ENCODE measurements at places on chromosomes 1 and 21.
A peak's percentile ranks its signal among the peaks of the same experiment; 100 is the strongest.

DNA sequence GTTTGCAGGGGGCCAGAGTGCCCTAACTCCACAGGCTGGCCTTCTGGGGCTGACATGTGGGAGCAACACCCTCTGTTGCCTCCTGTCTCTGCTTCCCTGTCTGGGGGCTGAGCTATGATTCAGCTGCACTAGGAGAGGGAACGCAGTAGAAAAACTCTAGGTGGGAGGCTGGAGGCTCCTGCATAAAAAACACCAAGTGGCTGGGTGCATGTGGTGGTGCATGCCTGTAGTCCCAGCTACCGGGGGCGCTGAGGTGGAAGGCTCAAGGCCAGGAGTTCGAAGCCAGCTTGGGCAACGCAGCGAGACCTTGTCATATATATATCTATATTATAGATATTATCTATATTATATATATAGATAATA lies 5.6 kb downstream of the KIF17 start:
- no peak for DNase-seq

DNA sequence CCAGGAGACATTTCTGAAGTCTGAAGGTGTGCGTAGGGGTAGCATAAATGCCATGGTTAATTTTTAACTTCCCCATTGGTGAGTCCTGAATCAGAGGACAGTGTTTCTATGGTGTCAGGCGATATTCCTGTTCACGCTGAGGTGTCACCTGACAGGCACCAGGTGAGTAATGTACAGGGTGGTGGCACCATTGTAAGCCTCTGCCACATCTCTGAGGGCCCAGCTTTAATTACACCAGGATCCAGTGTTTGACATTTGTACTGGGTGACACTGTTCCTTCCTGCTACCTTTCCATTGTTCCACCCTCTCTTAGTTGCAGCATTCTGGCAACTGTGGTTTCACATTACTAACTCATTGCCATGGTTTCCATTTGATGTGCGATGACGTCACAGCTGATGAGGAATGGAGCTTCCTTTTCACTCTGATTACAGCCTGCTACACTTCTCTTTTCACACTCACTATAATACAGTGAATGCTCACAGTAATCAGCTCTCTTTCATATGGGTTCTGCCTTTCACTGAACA lies 40.6 kb upstream of the MARK1 start:
- no peak for DNase-seq

DNA sequence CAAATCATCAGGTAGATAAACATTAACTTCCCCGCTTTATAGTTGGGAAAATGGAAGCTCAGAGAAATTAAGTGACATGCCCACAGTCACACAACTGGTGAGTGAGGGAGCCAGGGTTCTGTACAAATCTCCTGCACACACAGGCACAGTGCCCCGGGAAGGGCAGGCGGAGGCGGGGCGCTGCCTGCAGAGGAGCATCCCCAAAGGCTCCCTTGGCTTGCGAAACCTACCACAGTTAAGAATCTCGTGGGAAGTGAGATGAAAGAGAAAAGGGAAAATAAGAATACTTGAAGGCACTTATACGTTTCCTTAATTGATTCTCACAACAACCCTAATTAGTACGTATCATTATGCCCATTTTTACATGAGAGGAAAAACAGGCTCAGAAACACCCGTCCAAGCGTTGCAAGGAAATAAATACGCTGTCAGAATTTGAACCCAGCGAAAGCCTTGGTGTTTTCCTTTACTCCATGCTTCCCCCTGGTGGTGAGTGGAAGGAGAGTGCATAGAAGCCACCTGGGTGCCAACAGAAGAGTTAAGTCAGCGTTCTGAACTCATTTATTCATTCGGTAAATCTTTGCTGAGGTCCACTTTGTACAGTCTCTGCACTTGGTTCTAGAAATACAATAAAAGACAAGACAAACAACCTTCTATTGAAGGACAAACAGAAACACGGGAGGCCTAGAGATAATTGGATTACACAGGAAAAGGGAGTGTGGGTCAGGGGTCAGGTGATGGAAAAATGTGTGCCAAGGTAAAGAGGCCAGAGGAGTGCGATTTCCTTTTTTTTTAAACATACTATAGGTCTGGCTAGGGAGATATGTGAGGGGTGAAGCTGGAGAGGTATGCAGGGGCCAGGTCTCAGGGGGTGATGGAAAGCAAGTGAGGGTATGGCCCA lies 28.4 kb downstream of the ACP6 start:
- DNase-seq, result peak; percentile 49

DNA sequence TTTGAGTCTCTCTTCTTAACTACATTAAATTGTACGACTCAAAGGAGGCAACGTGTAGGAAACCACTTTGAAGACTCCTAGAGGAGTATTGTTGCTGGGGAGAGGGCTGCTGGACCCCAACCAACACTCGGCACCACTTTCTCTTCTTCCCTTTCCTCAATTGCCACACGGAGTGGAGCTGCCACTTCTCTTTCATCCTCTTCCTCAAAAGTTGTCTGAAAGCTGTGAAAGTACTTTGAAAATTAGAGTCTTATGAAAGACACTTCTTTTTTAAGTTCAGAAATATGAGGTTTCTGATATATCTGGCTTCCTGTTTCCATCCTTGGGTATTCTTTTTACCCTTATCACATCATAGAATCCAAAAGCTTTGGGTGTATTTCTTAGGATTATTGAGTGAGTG lies 59.5 kb downstream of the MRPS6 start:
- DNase-seq, result no peak

- DNase-seq, result peak; percentile 51
Observed at GRCh38 chr21:44024887-44025353, 12.8 kb downstream of the TRAPPC10 start.

- DNase-seq, result no peak
Observed at GRCh38 chr1:12745992-12746323, at the start of gene CFAP107. CFAP107 (plus strand) TSS chr1:12746200; CDS start chr1:12746431, 231 bp downstream.

DNA sequence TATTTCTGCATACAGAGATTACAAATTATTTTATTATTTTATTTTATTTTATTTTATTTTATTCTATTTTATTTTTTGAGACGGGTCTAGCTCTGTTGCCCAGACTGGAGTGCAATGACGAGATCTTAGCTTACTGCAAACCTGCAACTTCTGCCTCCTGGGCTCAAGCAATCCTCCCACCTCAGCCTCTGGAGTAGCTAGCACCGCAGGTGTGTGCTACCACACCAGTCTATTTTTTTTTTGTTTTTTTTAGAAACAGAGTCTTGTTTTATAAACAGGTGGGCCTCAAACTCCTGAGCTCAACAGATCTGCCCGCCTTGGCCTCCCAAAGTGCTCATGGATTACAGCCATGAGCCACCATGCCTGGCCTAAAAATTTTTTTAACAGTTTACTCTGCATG lies 88.1 kb downstream of the PCP4 start:
- DNase-seq, result no peak

All from CD4-positive, alpha-beta T cell treated with Interleukin-15 for 1 hour (primary cell).